Cerebellar nuclear complex (tissue), 1 donor: ENCODE measurements at places on chromosomes 1 and 21.

- DNase-seq: no peak
These were observed 1262.8 kb upstream of the PRMT6 start for GRCh38 chr1:105793536-105794146.

GRCh38 chr1:162412002-162412401, at the start of gene SH2D1B:
Gene SH2D1B, minus strand, starts transcription at chr1:162412136. Its CDS starts 120 bp downstream, at chr1:162412016.
- DNase-seq: no peak

DNA sequence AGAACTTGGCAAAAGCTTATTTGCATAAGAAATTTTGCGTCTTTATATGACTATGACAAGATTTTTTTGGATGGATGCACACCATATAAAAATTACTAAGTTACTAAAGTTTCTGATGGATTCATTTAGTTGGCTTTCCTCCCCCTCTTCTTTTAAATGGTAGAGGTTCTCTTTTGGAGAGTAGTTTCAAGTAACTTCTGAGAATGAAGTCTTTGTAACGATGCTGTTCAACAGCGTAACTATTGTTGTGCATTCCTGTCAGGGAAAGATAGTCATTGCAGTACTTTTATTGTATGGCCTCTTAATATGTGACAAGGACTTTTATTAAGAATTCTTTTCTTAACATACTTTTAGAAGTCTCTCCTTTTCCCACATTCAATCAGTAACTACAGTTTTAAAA, 16.0 kb downstream of the NFIA start:
- no peak for DNase-seq

GRCh38 chr1:3096345-3096744, 27.3 kb downstream of the PRDM16 start:
- DNase-seq: no peak

DNA sequence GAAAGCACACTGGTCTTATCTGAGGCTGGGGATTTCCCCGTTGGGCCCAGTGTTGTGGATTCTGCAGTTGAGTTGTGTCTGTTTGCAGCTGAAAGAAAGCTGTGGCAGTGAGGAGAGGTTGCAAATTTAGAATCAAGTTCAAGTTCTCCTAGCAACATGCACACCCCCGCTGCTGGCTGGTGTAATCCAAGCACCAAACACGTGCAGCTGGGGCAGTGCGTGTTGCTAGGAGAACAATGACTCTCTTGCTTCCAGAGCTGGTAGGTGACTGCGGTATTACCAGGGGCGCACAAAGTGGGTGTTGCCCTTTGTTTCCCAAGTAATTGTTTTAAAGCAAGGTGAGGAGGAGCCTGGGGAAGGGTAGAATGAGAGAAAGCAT, 91.5 kb downstream of the IER5 start:
- no peak for DNase-seq

GRCh38 chr1:6258675-6259074, 2.2 kb downstream of the GPR153 start:
- no peak for DNase-seq

- no peak for DNase-seq
These were observed 73.2 kb downstream of the BCAR3 start for GRCh38 chr1:93608187-93609109.
